ENCODE measurements at places on chromosomes 4 and X. TPM values are rescaled to one million over a fixed set of nuclear protein-coding genes. Genes with fewer than 3 reads are reported as not detected.

GYPE gene
- not detected for total RNA-seq

ALB gene
- 13.8 TPM for total RNA-seq

CCDC120 gene
- total RNA-seq, result 27.1 TPM

OPN1MW gene
- total RNA-seq, result not detected

XAGE1A gene
- total RNA-seq, result not detected

GRIA2 gene
- total RNA-seq, result 2.3 TPM

DNA sequence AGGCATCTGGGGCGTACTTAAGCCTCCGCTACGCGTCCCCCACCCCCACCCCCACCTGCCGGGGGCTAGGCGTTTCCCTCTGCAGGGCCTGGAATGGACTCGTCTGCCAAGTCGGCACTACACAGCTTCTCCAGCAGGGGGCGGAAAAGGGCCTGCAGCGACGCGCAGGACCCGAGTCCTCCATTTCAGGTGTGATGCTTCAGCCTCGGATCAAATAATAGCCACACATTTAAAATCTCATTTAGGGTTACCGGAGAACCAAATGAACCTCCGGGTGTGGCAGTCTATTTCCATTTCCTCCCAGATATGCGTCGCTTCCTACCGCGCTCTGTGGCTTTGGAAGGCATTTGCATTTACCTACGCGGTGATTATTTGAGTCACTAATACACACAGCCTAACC, 2.9 kb downstream of the PAK3 start:
- peaks cover 11% of the 10 kb centered on the region for H3K4me1 ChIP-seq
- no peak overlapping the region for H3K27ac ChIP-seq
- H3K4me3 ChIP-seq, result no peak overlapping the region
- DNase-seq, result peak; percentile 73
- no peaks in the 10 kb centered on the region for H3K36me3 ChIP-seq

- no peaks in the 10 kb centered on the region for H3K27me3 ChIP-seq
- no peaks in the 10 kb centered on the region for H3K4me1 ChIP-seq
- no peak overlapping the region for H3K4me3 ChIP-seq
Observed at GRCh38 chr4:166123546-166123945, 250.5 kb downstream of the TLL1 start.

GRCh38 chr4:40990899-40991265, 223.5 kb downstream of the APBB2 start:
- H3K4me1 ChIP-seq, result peaks cover 19% of the 10 kb centered on the region
- DNase-seq, result no peak
- no peak overlapping the region for H3K27ac ChIP-seq
- no peaks in the 10 kb centered on the region for H3K36me3 ChIP-seq
- H3K4me3 ChIP-seq, result no peak overlapping the region

- H3K27ac ChIP-seq, result no peak overlapping the region
- no peak overlapping the region for H3K4me3 ChIP-seq
Observed at GRCh38 chrX:38935561-38935960, 134.3 kb downstream of the MID1IP1 start.

GRCh38 chr4:165541851-165542459, 163.1 kb downstream of the CPE start:
- H3K4me1 ChIP-seq, result no peaks in the 10 kb centered on the region
- H3K36me3 ChIP-seq, result no peaks in the 10 kb centered on the region
- DNase-seq, result no peak
- H3K27me3 ChIP-seq, result no peaks in the 10 kb centered on the region
- no peak overlapping the region for H3K4me3 ChIP-seq

DNA sequence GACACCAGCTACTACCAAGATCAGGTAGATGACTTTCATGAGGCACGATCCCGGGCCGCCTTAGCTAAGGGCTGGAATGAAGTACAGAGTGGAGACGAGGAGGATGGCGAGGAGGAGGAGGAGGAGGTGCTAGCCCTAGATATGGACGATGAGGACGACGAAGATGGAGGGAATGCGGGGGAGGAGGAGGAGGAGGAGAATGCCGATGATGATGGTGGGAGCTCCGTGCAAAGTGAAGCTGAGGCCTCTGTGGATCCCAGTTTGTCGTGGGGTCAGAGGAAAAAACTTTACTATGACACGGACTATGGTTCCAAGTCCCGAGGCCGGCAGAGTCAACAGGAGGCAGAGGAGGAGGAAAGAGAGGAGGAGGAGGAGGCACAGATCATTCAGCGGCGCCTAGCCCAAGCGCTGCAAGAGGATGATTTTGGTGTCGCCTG, 481 bp downstream of the UTP3 start:
- H3K27me3 ChIP-seq, result no peaks in the 10 kb centered on the region
- DNase-seq, result no peak
- H3K4me1 ChIP-seq, result peaks cover 24% of the 10 kb centered on the region

DNA sequence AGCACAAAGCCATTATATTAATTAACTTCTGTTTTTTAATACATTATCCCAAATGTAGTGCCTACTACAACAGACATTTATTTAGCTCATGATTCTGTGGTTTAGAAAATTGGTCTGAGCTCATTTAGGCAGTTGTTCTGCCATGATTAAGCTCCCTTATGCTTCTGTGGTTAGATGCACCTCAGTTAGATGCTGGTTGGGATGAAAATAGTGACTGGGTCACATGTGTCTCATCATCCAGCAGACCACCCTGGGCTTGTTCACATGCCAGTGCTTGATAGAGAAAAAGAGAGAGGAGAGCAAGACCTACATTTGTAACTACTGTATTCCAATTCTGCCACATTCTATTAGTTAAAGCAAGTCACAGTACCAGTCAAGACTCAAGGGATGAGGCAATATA, 376.4 kb upstream of the GNPDA2 start:
- no peaks in the 10 kb centered on the region for H3K4me1 ChIP-seq
- no peak for DNase-seq
- H3K36me3 ChIP-seq, result no peaks in the 10 kb centered on the region

GRCh38 chr4:92014067-92014466, 289.7 kb upstream of the GRID2 start:
- no peaks in the 10 kb centered on the region for H3K27me3 ChIP-seq
- DNase-seq, result no peak
- no peak overlapping the region for H3K4me3 ChIP-seq
- peaks cover 18% of the 10 kb centered on the region for H3K4me1 ChIP-seq

DNA sequence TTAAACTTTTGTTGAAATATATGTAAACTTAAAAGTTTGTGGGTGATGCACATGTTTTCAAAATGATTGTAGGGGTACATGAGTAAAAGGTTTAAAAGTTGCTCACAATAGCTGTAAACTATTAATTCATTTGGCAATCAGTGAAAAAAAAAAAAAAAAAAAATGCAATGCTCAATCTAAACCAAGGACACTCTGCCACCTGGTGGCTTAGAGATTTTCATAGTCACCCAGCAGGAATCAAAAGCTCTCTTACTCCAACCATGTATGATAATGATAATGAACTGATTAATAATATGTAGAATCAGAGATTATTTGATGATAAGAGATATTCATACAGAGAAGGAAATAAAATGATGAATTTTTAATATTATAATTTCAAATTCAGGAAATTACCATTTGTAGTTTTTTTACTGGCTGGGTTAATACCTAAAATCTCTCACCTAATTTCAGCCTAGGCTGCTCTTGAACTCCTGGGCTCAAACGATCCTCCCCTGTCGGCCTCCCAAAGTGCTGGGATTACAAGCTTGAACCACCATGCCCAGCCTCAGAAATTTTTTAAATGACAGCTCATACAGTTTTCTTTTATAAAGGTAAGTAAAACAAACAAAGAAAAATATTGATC, 46.9 kb upstream of the SLC25A4 start:
- peaks cover 6% of the 10 kb centered on the region for H3K27me3 ChIP-seq
- H3K4me1 ChIP-seq, result no peaks in the 10 kb centered on the region
- H3K4me3 ChIP-seq, result no peak overlapping the region
- no peak overlapping the region for H3K27ac ChIP-seq

DNA sequence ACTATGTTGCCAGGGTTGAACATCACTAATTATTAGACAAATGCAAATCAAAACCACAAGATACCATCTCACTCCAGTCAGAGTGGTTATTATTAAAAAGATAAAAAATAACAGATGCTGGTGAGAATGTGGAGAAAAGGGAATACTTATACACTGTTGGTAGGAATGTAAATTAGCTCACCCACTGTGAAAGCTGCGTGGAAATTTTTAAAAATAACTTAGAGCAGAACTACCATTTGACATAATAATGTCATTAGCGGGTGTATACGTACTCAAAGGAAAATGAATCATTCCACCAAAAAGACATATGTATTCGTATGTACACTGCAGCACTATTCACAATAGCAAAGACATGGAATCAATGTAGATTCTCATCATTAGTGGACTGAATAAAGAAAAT, 48.6 kb upstream of the UGT2A1 start:
- H3K4me1 ChIP-seq, result no peaks in the 10 kb centered on the region
- no peak overlapping the region for H3K4me3 ChIP-seq
- DNase-seq, result no peak
- H3K36me3 ChIP-seq, result no peaks in the 10 kb centered on the region
- no peaks in the 10 kb centered on the region for H3K27me3 ChIP-seq
